ENCODE measurements at places on chromosomes 7 and 10.

GRCh38 chr7:94656925-94657731 is 1.2 kb upstream of the SGCE start:
- DNase-seq, result peak; percentile 32

GRCh38 chr7:55992346-55992745 is 28.0 kb downstream of the NIPSNAP2 start:
- DNase-seq, result no peak

GRCh38 chr10:103153302-103154197 is 39.5 kb downstream of the NT5C2 start:
- DNase-seq, result no peak

DNA sequence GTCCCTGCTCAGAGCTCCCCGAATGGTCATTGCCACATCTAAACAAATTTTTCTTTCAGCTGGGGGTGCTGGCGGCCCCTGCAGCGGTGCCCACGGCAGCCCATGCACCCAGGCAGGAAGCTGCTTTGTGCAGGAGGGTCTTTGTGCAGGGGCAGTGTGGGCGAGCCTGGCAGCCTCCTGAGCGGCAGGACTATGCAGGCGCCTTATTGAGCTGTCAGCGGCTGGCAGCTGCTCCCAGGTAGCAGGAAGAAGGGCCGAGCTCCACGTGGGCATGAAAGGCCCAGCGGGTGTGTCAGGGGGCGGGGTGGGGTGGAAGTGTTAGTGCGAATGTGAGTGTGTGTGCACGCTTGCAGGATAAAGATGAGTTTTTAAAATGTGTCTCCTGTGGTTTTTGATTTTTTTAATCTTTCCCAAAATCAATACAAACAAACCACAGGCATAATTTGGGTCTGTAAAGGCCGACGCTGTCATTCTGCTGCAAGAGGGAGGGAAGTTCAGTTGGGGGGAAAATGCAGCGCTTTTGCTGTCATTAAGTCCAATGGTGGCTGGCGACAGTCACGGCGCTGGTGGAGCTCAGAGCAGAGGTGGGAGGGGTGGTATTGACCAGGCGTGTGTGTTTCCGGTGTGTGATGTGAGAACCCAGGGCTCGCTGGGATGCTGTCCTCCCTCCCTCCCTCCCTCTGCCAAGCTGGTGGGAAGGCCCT is 83.9 kb downstream of the LHPP start:
- DNase-seq, result peak; percentile 46

- DNase-seq, result no peak
Measured at GRCh38 chr10:97117372-97117771, 68.4 kb downstream of the SLIT1 start.

DNA sequence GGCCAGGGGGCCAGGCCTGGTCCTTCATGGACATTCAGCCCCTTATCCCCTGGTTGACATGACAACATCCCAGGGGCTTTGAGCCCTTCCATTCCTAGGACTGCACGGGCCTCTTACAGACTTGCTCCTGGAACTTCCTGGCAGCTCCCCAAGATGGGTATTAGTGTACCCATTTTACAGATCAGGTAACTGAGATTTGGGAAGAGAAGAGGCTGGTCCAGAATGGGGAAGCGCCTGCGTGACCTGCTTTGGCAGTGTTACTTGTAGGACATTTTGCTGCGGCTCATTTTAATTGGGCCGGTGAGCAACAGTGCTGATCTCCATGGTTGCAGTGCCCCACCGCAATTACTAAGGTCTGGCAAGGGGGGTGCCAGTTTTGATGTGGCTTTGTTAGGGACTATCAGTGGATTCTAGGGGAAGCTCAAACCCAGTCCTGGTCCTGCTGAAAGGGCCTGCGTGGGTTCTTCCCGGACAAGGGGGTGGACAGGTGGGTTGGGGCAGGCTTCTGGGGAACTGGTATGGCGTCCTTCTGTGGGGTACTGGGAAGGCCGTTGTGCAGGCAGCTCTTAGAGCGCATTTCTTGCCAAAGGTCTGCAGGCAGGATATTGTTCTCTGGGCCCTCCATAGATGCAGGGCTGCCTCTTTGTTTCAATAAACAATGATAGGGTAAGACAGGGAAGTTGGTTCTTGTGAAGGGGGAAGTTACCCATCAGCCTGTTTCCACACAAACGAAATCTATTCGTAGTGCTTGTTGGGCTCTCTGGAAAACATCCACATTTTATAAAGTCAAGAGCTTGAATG is 137.6 kb downstream of the RGS10 start:
- no peak for DNase-seq

- no peak for DNase-seq
Measured at GRCh38 chr10:132413226-132414205, 16.5 kb downstream of the PWWP2B start.

DNA sequence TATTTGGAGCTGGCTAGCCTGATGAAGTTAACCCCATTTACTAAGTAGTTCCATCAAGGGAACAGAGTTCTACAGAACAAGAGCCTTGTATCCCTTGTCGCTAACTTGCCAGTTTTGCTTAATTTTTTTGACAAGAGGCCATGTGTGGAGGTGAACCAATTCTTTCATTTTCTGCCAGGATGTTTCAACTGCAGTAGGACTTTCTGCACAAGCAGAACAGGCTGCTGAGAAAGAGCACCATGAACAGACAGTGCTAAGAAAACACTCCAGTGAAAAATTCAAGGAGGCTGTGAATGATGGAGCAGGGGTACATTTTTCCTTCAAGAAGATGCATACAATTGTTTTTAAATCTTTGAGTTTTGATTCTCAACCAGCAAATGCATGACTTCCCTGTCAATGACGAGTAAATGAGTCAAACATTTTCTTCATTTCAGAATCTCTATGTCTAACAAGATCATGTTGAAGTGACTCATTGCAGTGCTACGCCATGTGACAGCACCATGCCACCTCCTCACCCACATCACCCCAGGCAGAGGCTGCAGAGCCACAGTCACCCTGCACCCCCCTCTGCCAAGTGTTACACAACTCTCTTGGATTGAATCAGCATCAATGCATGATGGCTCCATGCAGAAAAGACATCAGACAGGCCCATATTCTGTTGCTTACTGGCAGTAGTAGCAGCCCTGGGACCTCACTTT is 193.1 kb downstream of the COBL start:
- peak; percentile 39 for DNase-seq

GRCh38 chr7:30630986-30631385 is 36.3 kb downstream of the GARS1 start:
- no peak for DNase-seq

- DNase-seq, result no peak
Measured at GRCh38 chr7:1670894-1671593, 967 bp downstream of the ELFN1 start.

GRCh38 chr10:121426307-121426706 is 171.9 kb downstream of the FGFR2 start:
- DNase-seq, result no peak

- peak; percentile 49 for DNase-seq
Measured at GRCh38 chr10:89301721-89302445, at the start of gene IFIT2. Gene IFIT2 (plus strand): TSS chr10:89302046. CDS start chr10:89302124, 78 bp downstream.

GRCh38 chr7:113282875-113283274 is 164.5 kb upstream of the SMIM30 start:
- no peak for DNase-seq

DNA sequence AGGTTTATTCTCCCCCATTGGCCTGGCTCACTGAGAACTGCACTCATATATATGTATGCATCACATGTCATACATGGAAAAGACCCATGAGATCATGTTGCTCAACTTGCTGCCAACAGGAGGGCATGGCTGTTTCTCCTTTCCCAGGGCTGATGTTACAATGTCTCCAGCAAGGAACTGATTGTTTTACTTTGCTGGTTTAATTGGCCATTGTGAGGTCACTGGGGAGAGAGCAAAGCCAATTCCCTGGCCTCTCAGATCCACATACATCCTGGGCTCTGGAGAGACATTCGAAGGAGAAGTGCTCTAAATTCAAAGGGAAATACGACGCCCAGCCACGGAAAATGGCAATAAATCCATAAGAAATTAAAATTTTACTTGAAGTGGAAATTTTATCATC is 287.8 kb downstream of the WDR11 start:
- no peak for DNase-seq

GRCh38 chr10:44575601-44576380 is 190.9 kb upstream of the CXCL12 start:
- no peak for DNase-seq

- no peak for DNase-seq
Measured at GRCh38 chr10:34299105-34299611, 515.9 kb downstream of the PARD3 start.

DNA sequence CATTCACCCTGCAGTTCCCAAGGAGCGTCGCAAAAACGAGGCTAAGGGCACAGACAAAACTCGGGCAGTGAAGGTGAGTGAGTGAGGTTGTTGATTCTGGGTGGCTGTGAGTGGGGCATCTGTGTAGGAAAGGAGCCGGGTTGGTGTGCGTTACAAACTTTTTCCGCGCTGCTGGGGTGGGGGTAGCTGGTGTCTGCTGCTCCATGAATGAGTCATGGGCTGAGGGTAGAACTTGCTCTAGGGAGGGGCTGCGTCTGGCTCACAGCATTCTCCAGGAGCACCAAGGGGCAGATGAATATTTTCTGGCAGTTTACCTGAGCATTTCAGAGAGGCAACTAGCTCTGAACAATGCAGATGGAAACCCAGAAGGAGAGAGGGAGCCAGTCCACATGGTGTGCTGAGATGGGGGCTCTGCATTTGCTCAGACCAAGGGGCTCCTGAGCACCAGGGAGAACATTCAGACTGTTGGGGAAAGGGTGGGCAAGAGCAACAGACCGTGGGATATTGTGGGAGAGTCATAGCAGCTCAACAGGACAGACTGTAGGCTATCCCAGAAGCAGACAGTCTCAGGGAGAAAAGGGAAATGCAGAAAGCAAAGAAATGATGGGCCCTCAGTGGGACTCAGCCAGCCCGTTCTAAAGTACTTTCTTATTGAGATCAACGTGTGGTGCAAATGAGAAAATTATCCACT is 18.8 kb downstream of the NOBOX start:
- DNase-seq, result peak; percentile 21

DNA sequence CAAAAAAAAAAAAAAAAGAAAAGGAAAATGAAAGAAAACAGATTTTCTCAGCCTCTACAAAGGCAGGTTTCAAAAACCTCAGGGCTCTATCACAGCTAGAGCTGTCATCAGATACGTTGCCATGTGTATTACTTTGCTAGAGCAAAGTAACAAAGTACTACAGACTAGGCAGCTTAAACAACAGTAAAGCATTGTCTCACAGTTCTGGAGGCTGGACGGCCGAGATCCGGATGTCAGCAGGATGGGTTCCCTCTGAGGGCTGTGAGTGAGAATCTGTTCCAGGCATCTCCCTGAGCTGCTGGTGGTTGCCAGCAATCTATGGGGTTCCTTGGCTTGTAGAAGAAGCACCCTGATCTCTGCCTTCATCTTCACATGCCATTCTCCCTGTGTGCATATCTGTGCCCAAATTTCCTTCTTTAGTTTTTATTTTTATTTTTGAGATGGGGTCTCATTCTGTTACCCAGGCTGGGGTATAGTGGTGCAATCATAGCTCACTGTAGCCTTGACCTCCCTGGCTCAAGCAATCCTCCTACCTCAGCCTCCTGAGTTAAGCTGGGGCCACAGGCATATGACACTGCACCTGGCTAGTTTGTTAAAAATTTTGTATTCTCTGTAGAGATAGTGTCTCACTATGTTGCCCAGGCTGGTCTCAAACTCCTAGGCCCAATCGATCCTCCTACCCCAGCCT is 48.9 kb upstream of the KDM7A start:
- DNase-seq, result peak; percentile 33

GRCh38 chr10:92241158-92241500 is 49.7 kb downstream of the CPEB3 start:
- DNase-seq, result peak; percentile 9

DNA sequence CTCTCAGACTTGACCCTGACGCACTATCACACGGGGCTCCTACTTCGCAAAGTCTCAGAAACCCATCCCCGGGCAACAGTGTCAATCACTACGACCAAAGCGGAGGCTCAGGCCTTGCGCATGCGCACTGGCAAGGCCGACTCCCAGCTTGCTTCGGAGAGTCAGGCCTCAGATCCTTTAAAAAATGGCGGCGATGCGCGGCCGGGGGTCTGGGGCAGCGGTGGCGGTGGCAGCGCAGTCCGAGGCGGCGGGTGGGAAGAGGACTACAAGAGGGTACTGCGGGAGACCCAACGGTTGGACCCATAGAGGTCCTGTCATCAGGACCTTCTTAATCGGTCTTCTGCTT is 196.9 kb downstream of the ZNF716 start:
- DNase-seq, result no peak

DNA sequence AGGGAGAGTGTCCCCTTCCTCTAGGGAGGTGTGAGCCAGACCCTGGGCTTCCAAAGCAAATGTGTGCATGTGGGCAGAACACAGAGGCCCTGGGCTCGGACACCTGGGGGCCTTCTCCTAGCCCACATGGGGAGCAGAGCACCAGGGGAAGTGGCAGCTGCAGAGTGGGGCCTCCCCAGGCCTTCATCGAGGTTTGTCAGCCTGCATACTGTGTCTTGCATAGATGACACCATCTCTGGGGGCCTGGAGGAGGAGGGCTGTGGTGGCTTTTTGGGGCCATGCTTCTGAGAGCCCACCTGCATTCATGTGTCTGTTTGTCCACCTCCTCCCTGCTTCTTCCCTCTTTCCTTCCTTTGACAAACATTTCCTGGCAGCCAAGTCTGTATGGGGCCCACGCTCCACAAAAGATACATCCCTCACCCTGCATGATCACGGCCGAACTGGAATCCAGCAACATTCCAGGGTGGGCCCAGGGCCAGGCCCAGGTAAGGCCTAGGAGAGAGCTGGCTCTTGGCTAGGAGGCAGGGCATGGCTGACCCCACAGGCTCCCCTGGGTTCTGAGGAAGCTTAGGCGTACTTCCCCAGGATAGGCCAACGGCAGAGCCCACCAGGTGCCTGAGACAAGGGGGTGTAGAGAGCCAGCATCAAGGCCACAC is 79.2 kb downstream of the ZMIZ1 start:
- no peak for DNase-seq

DNA sequence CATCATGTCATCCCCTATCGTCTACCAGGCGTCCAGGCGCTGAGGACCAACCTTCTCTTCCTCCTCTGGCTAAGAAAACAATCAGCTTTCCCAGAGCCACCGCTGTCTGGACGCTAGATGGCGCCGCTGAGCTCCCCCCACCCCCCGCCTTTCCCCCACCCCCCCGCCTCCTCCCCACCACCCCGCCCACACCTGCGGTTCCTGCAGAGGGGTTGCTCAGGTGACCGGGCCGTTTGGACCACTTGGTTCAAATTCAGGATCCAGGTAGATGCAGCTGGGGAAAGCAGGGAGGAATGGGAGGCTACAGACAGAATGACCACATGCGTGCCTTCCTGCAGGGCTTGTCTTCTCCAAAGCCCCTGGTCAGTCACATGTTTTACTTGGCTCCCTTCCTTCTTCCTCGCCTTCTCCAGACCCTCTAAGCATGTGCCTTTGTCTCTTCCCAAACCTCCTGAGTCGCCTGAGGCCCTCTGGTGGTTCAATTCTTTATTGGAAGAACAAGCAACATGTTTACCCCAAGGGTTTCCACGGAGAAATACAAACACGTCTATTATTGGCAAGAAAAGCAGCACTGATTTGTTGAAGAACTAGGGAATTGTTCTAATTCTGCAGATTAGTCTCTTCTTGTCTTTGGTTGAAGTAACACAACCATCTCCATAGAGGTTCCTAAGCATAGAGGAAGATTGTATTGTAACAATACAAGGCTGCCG is 24.7 kb downstream of the AOC1 start:
- DNase-seq, result peak; percentile 71

Data from CD4-positive, alpha-beta T cell treated with Interleukin-17A for 4 hours (primary cell).